A172 (cell line): ENCODE measurements at places on chromosomes 3 and 15. TPM values are rescaled to one million over a fixed set of nuclear protein-coding genes. Genes with fewer than 3 reads are reported as not detected.

DNA sequence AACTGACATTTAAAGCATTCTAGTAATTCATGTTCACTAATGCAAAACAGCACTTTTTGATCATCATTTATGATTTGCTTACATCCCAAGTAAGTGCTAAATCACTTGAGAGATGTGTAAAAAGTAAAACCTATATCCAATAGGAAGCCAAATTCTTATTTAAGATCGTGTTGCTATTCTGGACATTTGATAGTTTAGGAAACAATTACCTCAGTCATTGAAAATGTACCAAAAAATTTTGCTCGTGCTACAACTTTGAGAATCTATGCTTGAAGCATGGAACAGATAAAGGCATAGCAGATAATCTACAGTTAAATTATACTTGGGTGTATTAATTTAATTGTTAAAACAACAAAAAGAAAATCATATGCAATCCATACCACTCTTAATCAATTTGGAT lies 571.6 kb upstream of the NR2F2 start:
- no peak for DNase-seq

GRCh38 chr3:67578416-67578815 lies 76.0 kb downstream of the SUCLG2 start:
- DNase-seq = no peak

GRCh38 chr15:77017761-77018720 lies 23.1 kb downstream of the PSTPIP1 start:
- DNase-seq = no peak

GRCh38 chr15:65323071-65323511 lies 18.6 kb downstream of the RNU5B-1 start:
- peak; percentile 22 for DNase-seq

The GREM1 gene
- not detected in 2 replicates for total RNA-seq

DNA sequence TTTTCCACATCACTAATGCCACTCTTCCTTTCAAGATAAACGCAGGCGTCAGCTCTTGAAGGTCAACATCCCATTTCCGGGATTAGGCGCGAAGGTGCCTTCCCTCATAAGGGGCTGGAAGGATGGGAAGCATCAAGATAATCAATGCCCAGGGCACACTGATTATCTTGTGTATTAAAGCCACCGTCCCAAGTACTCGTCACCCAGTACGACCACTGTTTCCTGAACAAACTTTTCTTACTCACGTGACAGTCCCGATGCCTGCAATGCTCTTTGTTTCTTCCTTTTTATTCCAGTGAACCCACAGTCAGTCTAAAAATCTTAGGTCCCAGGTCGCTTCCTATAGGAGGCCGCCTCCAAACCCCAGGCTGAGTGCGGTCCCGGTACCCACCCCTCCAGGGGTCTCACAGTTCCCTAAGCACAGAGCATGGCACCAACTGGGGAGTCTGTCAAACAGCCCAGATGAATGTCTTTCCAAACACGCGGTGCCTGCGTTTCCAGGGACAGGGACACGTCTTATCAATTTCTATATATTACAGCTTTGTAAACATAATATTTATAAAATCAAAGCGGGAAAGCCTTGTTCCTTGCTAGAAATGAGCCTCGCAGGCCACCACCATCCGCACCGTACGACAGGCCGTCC lies 589 bp downstream of the ANAPC13 start:
- peak; percentile 39 for DNase-seq
